ENCODE measurements at places on chromosomes 1 and 21.

DNA sequence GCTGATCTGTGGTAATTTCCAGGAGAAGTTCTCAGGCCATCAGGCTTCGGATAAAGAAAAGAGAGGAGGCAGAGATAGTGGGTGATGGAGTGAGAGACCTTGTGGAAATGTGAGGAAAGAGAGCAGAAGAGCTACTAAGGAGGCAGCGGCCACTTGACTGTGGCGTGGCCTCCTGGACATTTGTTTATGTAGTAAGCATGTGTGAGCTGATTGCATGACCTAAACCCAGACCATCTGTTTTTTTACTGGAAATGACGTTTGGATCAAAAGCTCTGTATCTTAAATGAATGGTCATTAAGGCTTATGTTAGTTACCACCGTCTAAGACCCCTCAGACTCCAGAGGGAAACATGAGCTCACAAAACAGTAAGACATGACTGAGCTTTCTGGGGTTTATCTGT lies 13.6 kb downstream of the ATP1B1 start:
- DNase-seq = peak; percentile 38

DNA sequence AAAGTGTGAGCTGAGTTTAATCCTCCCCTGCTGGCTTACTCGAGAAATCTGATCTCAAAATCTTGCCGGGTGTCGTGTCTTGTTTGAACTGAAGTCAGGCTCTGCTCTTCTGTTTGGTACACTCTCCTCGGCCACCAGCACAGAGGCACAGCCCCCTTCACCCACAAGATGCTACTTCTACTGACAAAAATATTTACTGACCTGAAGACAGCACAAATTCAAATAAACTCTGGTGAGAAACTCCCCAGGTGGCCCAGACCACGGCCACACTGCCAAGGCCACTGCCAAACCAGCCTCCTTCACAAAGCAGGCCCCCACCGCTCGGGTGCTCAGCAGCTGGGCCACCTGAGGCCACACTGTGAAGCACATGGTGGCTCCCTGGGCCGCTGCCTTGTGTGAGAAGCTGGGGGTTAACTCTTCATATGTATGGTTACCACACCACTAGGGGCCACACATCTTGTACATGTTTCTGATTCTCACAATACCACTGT lies 80.6 kb downstream of the TGFBR3 start:
- no peak for DNase-seq

DNA sequence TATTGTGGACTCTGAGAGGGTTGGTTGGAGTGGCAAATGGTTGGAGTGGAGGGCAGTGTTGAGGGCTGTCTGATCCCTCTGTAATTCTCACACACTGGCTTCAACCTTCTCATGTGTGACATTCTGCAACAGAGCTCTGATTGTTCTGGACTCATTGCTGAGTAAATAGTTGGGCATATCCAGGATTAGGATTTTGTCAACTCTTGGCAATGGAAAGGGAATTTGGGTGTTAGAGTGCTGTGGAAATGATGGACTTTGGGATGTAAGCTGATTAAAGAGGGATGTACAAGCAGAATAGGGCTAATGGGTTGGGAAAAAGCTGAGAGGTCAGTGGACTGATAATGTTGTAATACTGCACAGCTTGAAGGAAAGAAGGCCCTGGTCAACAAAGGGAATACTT lies 16.5 kb downstream of the TLCD4 start:
- no peak for DNase-seq

DNA sequence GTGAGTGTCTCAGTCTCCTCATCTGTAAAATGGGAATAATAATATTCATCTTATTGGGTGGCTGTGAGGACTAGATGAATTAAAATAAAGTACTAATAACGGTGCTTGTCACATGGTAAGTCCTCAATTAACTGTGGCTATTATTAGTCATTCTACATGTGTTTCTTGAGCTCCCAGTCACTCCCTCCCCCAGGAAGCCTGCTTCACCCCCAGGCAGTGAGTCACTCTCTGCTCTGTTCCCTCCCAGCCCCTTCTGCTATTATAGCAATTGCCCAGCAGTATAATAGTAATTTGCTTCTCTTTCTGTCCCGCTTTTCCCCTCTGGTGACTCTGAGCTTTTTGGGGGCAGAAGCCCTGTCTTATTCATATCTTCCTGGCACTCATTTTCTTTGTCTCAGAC lies 102.0 kb downstream of the BEND5 start:
- peak; percentile 31 for DNase-seq

- no peak for DNase-seq
Observed at GRCh38 chr1:212044851-212045250, 9.3 kb downstream of the DTL start.

DNA sequence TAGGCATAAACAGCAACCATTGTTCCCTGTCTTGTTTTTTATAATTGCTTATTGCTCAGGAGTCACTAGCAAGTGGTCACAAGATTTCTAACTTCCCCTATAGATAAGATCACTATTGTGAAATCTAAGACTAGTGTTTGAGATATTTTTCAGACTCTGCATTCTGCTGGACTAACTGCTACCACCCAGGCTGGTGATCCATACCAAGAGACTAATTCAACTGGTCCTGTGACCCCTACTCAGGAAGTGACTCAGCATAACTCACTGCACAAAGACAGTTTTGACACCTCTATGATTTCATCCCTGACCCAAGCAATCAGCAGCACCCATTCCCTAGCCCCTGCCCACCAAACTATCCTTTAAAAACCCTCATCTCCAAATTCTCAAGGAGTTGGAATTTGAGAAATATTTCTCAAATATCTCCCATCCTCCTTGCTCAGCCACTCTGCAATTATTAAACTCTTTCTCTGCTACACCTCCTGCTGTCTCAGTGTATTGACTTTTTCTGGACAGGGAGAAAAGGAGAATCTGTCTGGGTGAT lies 52.7 kb downstream of the TRIM33 start:
- DNase-seq = peak; percentile 84

GRCh38 chr1:105373681-105374080 lies 1624.0 kb downstream of the AMY1C start:
- no peak for DNase-seq

- DNase-seq = no peak
Observed at GRCh38 chr1:147479864-147480564, 61.3 kb upstream of the BCL9 start.

GRCh38 chr1:210715072-210715471 lies 386.4 kb downstream of the HHAT start:
- DNase-seq = peak; percentile 36

DNA sequence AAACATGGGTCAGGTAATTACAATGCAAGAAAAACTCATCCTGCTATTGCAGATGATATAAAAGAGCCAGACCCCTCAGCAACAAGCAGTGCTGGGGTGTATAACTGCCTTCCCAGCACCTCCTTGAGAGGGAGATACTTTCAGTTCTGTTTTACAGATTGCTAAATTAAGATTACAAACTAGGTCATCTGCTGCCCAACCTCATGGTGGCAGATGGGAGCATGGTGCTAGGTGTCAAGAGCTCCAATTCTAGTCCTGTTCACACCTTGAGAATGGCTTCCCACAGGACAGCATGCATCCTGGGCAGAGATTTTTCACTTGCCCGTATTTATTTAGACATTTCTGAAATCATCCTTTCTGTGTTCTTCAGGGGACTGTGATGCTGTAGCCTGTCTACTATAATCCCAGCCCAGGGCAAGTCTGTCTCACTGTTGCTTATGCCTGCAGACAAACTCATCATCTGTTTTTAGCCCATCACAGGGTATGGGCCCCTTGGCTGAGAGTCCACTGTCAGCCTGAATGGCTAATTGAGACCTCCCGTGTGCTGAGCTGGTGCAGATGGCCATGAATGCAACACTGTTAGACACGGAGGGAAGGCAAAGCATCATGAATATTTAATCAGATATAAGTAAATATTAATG lies 40.2 kb upstream of the PBX1 start:
- no peak for DNase-seq

GRCh38 chr21:38833117-38833516 lies 27.4 kb downstream of the ETS2 start:
- no peak for DNase-seq

GRCh38 chr1:33396188-33397124 lies 34.4 kb downstream of the PHC2 start:
- no peak for DNase-seq

- no peak for DNase-seq
Observed at GRCh38 chr1:109229531-109230127, 15.9 kb downstream of the SARS1 start.

- no peak for DNase-seq
Observed at GRCh38 chr1:30423570-30423969, 299.8 kb downstream of the MATN1 start.

- DNase-seq = no peak
Observed at GRCh38 chr1:2072109-2072806, 22.0 kb downstream of the PRKCZ start.

DNA sequence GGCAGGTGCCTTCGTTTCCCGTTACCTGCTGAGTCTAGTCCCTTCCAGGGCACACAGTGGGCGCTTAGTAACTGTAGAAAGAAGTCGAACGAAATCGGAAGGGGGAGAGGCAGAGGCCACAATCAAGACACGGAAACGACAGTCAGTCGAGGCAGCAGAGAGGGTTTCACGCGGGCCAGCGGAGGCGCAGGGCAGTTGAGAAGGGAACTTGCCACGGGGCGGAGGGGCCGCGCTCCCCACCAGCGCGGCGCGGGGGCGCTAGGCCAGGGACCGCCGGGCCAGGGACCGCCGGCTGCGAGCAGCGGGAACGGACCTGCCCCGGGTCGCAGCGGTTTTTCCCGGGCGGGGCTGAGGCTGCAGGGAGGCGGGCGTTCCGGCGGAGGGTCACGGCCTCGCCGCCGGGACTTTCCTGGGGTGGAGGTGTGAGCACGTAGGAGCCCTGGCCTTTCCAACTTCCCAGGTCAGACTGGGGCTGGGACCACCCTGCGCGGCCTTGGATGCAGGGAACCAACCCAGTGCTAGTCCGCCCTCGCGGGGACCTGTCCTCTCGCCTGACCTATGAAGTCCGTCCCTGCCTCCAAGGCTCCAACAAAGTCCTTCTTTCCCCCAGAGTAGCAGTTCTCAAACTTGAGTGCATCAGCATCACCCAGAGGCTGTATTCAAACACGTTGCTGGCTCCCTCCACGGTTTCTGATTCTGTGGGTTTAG lies 150.1 kb upstream of the FGGY start:
- peak; percentile 65 for DNase-seq

- DNase-seq = no peak
Observed at GRCh38 chr1:220727519-220727918, 20.6 kb upstream of the MTARC2 start.

- DNase-seq = no peak
Observed at GRCh38 chr21:38142224-38142623, 114.6 kb upstream of the KCNJ15 start.

- no peak for DNase-seq
Observed at GRCh38 chr1:50779801-50780200, 180.3 kb downstream of the FAF1 start.

- no peak for DNase-seq
Observed at GRCh38 chr21:29074783-29075182, 1.3 kb upstream of the CCT8 start.

DNA sequence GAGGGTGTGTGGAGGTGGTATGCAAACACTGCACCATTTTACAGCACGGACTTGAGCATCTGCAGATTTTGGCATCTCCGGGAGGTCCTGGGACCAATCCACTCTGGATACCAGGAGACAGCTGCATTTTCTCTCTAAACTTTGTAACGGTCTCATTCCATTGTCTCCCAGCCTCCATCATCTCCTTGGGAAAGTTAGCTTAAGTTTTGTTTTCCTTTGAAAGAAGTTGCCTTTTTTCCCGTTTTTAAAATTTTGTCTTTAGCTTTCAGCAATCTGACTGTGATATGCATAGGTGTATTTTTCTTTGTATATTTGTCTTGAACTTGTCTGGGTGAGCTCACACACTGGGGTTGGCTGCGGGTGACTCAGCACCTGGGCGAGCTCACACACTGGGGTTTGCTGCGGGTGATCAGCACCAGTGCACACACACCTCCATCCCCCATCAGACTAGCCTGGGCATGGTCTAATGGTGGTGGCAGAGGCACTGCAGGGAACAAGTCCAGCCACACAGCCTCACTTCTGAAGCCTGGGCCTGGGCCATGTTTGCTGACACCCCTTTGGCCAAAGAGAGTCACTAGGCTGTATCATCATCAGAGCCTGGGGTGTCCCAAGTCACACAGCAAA lies 32.1 kb upstream of the COL18A1 start:
- DNase-seq = no peak

DNA sequence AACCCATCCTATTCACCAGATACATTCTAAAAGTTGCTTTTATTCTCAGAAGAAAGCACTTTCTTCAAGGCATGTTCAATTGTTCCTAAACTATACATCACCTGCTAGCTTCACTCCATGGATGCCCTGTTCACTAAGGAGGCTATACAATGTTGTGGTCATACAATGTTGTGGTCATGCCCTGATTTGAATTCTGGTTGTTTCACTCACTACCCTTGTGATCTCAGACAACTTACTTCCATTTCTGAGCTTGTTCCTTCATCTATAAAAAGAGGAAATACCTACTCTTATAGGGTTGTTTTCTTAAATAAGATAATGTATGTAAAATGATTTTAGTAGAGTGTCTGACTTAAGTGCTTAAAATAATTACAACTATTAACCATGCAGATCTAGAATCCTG lies 19.7 kb downstream of the EDEM3 start:
- DNase-seq = no peak

- DNase-seq = no peak
Observed at GRCh38 chr1:77649127-77649526, 33.3 kb downstream of the ZZZ3 start.

DNA sequence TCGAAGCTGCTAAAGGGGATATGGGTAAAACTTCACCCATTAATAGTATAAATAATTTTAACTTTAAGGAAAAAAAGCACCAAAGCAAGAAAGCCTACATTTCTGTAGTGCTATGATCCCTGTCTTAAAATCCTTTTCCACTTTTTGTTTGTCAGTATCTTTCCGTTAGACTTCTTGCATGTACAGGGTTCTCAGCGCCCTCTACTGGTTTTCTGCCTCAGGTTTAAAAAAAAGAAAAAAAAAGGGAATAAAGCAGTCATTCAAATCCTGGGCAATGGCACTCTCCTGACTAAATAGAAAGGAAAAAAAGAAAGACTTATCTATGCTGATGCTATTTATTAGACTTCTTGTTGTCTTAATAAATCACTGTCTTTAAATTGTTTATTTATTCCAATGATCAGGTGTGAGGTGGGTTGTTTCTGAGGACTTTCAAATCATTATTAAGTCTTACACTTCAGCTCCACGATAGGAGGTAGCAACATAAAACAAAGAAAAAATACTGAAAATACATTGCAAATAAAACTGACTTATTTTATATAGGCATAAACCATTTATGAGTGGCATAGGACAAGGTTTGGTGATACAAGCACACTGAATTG lies 475.4 kb upstream of the NR5A2 start:
- DNase-seq = peak; percentile 63

GRCh38 chr1:67980028-67980427 lies 70.4 kb downstream of the DIRAS3 start:
- no peak for DNase-seq

DNA sequence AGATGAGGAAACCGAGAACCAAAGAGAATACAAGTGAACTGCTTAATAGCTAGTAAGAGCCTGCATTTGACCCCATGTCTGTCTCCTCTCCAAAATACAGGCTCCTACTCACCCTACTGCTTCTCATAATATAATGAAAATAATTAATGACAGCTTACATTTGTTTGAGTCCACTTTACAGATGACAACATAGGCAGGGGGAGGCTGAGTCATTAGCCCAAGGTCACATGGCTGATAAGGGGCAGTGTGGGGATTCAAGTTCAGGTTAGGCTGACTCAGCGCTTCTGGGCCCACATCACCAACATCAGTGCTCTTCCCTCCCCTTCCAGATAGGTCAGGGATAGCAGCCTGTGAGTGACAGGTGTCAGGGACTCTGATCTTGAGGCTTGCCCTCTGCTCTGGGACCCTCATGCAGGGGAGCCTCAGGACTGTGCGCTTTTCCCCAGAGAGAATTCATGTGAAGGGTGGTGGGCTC lies 16.2 kb downstream of the AZIN2 start:
- peak; percentile 53 for DNase-seq

Measured in EL (cell line).